ENCODE measurements at places on chromosomes 7 and 10. TPM values are rescaled to one million over a fixed set of nuclear protein-coding genes. Genes with fewer than 3 reads are reported as not detected.

Gene SSC4D
- 0.71 TPM for total RNA-seq

Gene CLIP2
- total RNA-seq, result 2.1 TPM

DNA sequence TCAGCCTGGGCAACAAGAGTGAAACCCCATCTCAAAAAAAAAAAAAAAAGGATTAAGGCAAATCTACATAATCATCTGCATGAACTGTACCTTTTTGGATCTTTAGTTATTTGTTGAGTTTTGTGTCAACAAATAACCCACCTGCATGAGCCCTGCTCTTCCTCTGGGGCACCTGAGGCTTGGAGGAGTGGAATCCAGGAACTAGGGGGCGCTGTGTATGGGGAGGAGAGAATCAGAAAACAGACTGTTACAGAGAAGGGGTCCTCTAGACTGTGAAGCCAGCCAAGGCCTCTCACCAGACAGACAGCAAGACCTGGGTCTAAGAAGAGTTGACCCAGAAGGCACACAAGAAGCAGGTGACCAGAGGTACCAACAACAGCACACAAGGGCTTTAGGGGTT, 682.8 kb upstream of the NRP1 start:
- no peak for DNase-seq

Gene HOXA13
- not detected for total RNA-seq

Gene H2BK1
- total RNA-seq, result not detected

- DNase-seq, result no peak
Measured at GRCh38 chr10:64813391-64813790, 1292.2 kb downstream of the REEP3 start.

Gene FAM13C
- total RNA-seq, result not detected

Gene FEZF1
- not detected for total RNA-seq

Gene ZNF365
- not detected for total RNA-seq

Gene NUTM2E
- total RNA-seq, result not detected

DNA sequence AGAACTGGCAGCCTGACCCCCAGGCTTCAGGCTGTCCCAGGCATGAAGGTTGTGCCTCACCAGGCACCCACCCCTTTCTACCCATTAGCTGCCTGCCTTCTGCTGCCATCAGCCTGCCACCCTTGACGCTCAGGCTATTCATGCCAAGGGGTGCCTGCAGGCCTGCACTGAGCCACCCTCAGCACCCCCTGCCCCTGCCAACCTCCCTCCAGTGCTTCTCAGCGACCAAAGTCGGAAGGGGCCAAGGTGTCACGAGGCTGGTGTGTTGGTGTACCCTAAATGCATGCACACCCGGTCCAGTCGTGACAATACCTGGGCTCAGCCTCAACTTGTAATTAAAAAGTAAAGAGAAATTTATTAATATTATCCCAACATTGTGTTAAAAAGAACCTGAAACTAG, 422.7 kb downstream of the ARL4A start:
- DNase-seq, result no peak
